ENCODE measurements at places on chromosomes 7 and 10.

DNA sequence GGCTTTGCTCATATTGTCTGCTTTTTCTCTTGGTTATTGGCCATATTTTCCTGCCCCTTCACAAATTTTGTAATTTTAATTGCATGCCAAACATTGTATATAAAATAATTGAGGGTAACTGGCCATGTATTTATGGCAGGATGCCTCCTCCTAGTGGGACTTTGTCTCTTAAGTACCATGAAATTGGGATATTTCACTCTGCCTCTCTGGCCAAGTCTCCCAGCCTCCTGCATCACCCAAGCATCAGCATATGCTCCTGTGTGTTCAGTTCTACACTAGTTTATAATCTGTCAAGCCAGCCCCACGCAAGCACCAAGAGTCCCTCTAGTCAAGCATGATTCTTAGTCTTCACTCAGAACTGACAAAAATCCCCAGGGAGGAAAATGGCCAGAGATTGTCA, 44.2 kb upstream of the FHIP2A start:
- DNase-seq: no peak

- no peak for DNase-seq
Observed at GRCh38 chr10:23325132-23325531, 19.5 kb downstream of the C10orf67 start.

DNA sequence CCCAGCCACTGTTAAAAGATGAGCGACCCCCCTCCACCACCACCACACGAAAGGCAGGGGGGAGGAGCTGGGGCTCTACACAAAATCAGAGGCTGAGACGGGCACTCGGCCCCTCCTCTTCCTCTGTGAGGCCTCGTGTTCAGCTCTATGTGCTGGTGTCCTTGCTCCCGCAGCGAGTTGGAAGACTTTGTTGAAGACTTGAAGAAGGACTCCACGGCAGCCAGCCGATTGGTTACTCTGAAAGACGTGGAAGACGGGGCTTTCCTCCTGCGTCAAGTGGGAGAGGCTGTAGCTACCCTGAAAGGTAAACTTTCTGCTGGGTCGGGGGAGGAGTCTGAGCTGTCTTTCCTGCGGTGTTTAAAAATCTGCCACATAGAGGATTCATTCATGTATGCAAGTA, 203.7 kb downstream of the ARHGAP21 start:
- no peak for DNase-seq

DNA sequence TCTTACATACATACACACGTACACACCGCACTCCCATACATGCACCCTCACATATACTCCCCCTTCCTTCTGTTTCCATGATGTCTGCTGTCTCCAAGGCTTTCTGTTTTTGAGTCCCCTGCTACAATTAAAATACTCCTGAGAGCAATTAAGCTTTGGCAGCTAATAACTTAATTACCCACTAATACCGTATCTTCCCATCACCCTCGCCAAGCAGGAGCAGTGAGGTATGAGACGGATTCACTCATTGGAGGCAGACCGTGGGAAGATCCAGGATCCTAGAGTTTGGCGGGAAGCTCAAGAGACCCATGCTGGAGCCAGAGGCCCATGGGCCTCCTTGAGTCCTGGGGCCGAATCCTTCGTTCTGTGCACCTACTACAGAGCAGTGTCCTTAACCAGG, 1.7 kb upstream of the CALN1 start:
- DNase-seq: no peak

- no peak for DNase-seq
Observed at GRCh38 chr10:77855404-77856155, 71.0 kb downstream of the DLG5 start.

GRCh38 chr7:104040666-104041065, 51.2 kb upstream of the RELN start:
- DNase-seq: no peak

DNA sequence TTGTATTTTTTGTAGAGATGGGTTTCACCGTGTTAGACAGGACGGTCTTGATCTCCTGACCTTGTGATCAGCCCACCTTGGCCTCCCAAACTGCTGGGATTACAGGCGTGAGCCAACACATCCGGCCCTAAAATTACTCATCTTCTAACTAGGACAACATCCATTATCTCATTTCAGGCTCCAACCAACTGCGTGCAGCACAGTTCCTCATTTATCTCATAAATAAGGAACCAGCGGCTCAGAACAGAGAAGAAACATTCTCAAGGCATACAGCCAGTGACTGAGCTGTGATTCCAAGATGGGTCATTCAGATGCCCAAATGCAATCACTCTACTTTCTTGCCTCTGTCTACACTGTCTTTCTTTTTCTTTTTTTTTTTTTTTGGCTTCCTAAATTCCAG, 356.1 kb downstream of the ELMO1 start:
- DNase-seq: no peak

GRCh38 chr7:149856583-149856982, 17.2 kb upstream of the ATP6V0E2 start:
- DNase-seq: no peak

DNA sequence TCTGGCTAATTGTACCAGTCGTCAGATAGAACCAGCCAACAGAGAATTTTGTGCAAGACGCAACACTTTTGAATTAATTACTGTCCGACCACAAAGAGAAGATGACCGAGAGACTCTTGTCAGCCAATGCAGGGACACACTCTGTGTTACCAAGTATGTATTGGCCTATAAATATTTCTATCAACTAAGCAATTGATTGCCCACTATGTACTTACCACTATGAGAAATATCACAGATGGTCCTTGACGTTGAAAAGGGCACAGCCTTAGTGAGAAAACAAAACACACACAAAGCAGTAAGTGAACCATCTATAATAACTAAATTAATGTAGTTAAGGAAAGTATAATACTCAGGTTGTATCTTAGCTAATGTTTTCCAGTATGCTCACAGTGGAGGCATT, 60.0 kb downstream of the ANLN start:
- no peak for DNase-seq

DNA sequence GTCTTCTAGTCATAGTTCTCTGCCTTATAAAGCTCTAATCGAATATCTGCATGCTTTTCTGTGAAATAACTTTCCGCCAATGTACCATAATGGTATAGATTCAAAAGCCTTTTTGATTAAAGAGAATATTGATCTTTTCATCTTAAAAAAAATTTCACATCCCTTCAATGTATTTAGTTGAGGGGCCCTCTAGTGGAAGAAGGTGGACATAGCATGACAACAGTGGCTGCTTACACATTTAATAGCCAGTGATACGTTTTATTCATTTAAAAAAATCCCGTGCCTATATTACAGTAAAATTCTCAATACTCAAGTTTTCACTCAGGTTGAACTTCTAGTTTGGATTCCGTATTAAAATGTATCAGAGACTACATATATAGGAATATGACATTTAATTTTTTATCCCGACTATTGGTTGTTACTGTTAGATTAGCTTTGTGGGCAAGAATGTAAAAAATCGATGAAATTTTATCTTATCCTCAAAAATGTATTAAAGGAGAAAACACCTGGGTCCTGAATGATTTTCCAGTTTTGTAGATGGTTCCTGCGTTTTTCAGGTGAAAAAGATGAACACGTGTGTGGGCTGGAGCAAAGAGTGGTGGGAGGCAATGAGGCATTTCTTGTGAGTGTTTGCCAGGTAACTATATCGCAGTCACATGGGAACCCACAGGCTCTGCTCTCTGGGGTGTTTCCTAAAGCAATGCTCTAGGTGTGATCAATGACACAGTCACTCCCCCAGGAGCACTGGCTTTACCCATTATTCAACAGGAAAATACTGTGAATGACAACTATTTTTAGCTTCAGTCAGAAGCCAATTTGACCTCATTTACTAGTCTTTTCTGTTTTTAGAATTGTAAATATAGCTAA, 24.1 kb upstream of the PNLIP start:
- peak; percentile 47 for DNase-seq

DNA sequence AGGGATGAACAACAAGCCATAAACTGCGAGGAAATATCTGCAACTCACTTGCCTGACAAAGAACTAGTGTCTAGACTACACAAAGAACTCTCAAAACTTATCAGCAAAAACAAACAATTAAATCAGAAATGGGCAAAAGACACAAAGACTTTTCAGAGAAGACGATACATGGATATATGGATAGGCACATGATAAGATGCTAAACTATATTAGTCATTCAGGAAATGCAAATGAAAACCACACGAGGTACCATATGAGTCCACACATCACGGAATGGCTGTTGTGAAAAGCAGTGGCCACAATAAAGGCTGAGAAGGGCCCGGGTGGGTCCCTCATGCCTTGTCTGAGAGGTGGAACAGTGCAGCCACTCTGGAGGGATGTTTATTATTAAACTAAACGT, 267.8 kb downstream of the WDR37 start:
- no peak for DNase-seq

DNA sequence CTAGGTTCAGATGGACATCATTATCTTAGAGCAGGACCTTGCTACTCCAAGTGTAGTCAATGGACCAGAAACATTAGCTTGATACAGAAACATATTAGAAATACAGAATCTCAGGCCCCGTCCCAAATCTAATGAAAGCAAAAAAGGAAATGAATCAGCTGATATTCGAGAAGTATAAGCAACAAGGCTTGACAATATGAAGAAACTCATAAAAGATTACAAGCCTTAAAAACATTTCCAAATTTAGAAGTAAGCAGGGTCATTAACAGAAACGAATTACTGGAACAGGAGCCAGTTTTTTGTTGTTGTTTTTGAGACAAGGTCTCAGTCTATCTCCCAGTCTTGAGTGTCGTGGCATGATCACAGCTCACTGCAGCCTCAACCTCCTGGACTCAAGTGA, 40.5 kb upstream of the GSAP start:
- DNase-seq: no peak

GRCh38 chr7:499853-500485, 19.7 kb downstream of the PDGFA start:
- DNase-seq: no peak

- DNase-seq: no peak
Observed at GRCh38 chr10:117136391-117136975, 1.6 kb downstream of the VAX1 start.

DNA sequence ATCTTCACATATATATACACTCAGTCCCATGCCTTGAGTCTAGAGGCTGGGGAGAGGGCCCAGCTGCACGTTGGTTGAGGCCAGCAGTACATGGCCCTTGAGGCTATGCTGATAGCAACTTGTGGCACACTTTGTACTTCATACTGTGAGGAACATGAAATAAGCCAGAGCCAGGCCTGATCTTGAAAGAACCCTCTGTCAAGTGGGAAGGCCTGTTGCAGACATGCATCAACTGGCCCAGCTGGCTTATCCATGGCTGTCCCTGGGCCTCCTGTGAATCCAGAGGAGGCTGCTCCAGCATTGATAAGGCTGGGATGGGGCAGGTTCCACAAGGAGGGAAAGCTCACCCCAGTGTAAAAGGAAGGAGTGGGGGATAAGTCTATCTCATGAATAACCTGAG, 140.4 kb downstream of the NRF1 start:
- no peak for DNase-seq

DNA sequence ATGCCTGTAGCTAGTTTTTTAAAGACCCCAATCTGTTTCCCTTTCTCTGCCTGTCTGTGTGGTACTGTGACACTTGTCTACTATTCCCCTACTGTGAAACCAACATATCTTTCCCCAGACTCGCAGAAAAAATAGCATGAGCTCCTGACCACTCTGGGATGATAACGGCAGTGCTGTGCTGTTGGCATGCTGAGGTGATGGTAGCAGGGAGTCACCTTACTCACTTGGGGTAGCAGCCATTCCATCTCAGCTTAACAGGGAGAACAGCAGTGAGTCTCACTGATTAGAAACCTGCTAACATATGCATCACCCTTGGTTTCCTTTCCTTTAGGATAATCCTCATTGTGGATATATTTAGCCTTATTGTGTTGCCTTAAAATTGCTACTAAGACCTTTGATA, 469.6 kb upstream of the FZD8 start:
- no peak for DNase-seq

DNA sequence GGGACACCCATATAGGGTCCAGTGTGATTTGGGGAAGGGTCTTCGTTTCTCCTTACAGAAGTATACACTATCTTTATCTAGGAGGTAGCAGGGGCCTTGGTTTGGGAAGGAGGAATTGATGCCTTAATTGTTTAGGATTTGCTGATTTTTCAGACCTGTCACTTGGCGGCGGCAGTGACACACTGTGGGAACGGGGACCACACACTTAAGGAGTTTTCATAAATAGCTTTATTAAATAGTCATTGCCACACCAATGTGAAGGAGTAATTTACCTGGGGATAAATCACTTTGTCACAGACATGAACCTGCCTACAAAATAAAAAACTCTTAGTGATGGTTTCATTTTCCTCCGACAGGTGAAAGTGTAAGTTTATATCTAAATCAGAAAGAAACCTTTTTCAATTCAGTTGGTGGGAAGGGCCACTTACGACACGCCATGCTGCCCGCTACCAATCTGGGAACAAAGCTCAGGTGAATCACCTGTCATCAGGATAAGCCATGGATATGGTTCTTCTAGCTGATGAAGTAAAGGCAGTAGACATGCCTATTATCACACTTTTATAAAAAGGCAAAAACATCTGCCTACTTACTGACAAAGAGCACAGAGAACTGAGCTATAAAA, 12.3 kb upstream of the ENO4 start:
- no peak for DNase-seq

DNA sequence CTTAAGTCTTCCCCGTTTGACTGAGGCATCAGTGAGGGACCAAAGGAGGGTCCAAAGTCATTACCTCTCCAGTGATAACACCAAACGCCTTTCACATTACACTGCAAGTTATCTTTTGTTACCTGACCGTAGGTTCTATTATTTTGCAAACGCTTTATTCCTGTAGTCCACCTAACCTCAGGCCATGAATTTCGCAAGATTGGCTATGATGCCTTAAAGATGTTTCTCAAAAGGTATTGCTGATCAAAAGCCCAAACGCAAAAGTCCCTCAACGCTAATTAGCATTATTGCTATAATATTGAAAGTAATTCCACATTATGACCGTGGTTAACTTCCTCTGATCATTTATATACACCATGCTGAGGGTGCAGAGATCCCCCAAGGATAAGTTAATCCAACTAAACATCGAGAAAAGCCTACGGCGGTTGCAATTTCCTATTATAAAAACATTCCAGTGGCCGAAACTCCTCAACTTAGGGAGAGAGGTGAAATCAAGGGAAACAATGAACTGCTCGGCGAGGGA, 649 bp downstream of the DNA2 start:
- DNase-seq: no peak

DNA sequence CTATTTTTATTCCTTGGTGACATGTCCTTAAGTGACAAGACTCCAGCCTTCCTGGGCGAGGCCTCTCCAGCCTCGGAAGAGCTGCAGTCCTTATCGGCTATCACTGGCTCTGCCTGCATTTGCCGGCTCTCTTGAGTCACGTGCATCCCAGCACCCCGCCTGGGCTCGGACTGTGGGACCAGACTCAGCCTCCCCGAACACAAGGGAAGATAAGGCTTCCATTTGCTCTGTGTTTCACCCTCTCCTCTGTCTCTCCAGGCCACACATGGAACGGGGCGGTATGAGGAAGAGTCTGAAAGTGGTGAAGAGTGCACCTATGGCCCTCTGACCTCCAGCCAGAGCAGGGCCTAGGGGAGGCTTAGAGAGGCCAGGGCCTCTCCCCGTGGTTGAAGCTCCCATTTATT, 4.7 kb downstream of the GDF2 start:
- no peak for DNase-seq

DNA sequence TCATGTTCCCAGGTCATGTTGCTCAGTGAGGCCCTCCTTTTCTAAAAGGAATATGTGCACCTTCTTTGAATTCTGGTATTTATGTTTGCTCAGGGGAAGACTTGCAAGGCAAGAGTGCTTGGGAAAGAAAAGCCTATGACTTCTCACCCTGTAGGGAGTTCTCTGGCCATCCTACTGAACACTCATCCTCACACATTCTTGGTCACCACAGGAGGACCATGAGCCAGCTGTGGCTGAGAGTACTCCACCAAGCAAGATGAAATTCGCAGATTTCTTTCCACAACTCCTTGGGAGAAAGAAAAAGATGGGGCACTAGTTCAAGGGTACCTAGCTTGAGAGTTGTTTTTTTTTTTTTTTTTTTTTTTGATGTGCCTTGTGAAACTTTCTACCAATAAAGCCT, 179.6 kb downstream of the FZD1 start:
- no peak for DNase-seq

Measured in NCI-H460 (cell line).